ENCODE measurements at places on chromosomes 11 and 22. TPM values are rescaled to one million over a fixed set of nuclear protein-coding genes. Genes with fewer than 3 reads are reported as not detected.

The C11orf91 gene
- not detected for total RNA-seq

The SPDYC gene
- not detected for total RNA-seq

The IFT27 gene
- 36.8 TPM for total RNA-seq

The MS4A3 gene
- not detected for total RNA-seq

The XKR3 gene
- not detected for total RNA-seq

- no peak for DNase-seq
These were observed 76.8 kb downstream of the MORC2 start for GRCh38 chr22:30891781-30892180.

- no peak for DNase-seq
These were observed 11.0 kb upstream of the SCARF2 start for GRCh38 chr22:20448630-20449029.

GRCh38 chr11:69364921-69365320 is 71.0 kb downstream of the MYEOV start:
- no peak for DNase-seq

GRCh38 chr11:116543911-116544475 is 228.8 kb downstream of the BUD13 start:
- no peak for DNase-seq
